Effector memory CD8-positive, alpha-beta T cell (primary cell): ENCODE measurements at places on chromosomes 3 and 15.
A peak's percentile ranks its signal among the peaks of the same experiment; 100 is the strongest.

DNA sequence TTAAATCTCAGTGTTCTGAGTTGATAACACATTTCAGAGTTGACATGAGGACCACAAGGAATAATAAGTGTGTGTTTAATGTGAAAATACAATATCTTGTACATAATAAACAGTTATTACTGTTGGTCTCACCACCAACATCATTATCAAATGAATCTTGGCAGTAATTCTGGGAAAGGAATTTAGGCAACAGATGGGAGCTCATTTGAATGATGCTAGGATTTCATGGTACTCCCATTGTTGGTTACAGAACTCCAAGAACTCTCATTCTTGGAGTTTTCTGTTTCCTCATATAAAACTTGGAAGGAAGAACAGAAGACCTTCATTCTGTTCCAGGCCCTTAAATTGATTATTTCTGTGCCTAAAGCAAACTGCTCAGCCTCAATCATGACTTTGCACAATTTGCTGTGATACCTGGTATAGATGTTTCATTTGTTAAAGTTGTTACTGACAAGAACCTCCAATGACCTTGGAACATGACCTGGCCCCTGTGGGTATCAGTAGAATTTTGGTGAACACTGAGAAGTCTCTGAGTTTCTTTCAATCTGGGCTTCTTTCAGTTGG is 385.8 kb downstream of the LPP start:
- DNase-seq, result no peak

GRCh38 chr3:97656638-97657037 is 107.9 kb upstream of the ARL6 start:
- DNase-seq, result no peak

GRCh38 chr3:66138336-66139313 is 82.2 kb upstream of the SLC25A26 start:
- DNase-seq, result no peak

- DNase-seq, result no peak
Observed at GRCh38 chr3:10213156-10213792, 35.0 kb upstream of the TATDN2 start.

DNA sequence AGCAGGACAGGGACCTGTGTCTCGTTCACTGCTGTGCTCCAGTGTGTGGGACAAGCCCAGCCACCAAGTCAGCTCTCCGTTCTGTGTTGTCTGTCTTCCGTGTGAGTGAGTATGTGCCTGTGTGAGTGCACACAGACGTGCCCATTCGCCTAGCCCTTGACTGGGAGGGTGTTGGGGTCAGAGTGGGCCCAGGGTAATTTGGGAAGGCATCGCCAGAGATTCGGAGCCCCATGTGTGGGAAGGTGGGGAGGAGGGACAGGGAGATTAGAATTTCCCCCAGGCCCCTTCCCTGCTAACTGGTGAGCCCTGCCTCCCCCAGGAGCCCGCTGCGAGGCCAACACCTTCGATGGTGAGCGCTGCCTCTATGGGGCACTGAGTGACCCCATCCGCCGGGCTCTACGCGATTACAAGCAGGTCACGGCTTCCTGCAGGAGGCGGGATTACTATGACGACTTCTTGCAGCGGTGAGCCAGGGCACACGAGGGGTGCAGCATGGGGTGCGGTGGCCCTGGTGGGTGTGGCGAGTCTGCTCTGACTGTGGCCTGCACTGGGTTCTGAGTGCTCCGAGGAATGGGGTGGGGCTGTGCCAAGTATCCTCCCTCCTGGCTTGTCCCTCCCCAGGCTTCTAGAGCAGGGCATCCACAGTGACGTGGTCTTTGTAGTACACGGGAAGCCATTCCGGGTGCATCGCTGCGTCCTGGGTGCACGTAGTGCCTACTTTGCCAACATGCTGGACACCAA is 3.1 kb downstream of the ABTB1 start:
- no peak for DNase-seq

GRCh38 chr3:139470199-139470598 is 6.1 kb downstream of the RBP2 start:
- DNase-seq, result no peak

- DNase-seq, result no peak
Observed at GRCh38 chr3:107704477-107704876, 181.7 kb downstream of the BBX start.

- no peak for DNase-seq
Observed at GRCh38 chr15:39434163-39434562, 146.7 kb upstream of the THBS1 start.

DNA sequence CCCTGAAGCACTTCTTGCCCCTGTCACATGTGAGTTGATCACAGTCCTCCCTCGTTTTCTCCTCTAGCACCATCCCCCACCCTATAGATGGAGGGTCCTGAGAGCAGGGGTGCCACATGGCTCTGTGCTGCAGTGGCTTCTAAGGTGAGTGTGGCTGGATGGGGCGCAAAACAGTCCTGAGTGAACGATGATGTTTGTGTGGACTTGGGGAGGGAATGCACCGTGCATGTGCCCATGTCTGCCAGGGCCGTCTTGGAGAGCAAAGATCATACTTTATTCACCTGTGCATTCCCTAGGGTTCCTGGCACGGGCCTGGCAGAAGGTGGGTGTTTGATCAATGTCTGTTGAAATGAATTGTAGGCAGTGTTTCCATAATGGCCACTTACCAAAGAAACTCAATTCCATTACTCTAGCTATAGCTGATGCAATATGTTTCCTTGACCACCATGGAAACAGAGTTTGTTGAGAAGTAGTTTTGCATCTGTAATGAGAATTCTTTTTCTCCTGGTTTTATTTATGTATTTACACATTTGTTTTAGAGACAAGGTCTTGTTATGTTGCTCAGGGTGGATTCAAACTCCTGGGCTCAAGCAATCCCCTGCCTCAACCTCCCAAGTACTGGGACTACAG is 58.0 kb downstream of the ABTB1 start:
- DNase-seq, result no peak

- DNase-seq, result no peak
Observed at GRCh38 chr15:29141308-29142128, 128.1 kb downstream of the NSMCE3 start.

DNA sequence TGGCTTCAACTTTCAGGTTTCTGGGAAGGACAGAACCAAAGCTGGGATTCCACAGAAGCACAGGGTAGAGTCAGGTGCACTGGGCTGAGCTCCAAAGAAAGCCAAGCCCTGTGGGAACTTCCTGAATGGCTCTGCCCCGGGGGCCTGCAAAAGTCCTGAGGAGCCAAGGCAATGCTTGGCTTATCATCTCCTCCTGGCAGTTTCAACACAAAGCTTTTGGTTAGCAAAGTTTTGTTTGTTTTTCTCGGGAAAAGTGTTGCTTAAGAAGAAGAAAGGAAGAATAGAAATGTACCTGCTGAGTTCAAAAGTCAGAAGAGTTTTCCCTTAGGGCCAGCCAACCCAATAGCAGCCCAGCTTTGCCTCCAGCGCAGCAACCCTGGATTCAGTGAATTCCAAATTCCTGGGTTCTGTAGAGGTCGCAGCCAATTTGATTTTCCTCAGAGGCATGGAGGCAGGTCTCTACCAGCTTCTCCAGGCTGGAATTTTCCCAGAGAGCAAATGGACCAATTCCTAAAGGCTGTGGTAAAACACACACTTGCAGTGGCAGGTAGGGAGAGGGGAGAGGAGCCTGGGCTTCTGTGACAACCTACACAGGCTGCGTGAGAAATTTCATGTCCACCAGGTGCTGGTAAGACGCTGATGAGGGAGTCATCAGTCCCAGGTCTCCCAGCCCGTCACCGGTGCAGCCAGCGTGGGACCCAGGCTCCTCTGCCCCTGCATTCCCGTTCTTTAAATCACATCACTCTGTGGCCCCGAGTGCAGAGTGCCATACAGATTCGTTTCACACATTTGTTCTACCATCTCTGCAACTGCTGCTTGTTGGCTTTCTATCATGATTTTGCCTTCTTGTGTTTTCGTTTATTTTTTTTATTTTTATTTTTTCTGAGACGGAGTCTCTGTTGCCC is 54.3 kb upstream of the SNRPA1 start:
- DNase-seq, result no peak

DNA sequence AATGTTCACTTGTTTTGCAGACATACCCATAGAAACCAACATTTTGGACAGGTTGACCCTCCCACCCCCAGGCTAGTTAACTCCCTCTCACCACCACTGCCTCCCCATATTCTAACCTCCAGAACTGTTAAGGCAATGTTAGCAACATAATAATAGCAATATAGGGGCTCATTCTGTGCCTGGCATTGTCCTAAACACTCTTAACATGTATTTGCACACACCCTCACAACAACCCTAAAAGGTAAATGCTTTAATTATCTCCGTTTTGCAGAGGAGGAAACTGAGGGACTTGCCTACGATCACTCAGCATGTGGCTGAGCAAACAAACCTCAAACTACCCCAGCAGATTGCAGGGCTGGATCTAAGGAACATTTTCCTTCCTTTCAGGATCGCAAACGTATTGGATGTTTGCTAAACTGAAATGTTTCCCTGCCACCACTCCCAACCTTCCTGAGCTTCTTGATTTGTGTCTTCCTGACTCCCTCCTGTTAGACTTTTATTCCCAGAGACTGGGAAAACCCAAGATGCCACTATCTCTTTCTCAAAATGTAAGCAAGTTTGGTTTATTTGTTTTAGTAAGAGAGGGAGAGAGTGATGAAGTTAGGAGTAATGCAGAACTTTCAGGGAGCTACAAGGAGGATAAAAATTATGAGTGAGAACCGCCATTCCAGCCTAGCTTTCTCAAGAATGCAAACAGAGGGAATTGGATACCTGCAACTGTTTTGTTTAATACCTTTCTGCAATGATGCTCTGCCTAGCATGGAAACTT is 1.3 kb downstream of the SCG5 start:
- no peak for DNase-seq

DNA sequence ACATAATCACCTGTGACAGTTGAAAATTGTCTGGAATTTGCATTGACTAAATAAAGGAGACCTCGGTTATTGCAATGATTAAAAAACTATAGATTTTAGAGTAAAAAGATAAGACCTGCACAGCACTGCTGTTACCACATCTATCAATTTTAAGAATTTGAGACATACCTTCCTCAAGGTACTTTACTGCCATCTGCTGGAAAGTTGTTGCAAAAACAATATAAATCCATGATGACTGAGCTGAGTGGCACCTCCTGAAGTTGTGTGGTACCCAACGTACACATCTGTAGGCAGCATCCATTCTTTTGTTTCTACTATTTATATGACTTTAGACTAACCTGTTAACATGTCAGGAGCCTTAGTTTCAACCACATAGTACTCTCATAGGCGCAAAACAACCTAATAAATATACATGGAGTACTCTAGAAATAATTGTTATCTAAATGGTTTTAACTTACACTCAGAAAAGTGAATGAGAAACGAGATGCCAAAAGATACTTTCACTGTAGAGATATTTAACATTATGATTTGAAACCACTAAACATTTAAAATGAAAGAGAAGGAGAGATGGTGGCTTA is 106.7 kb downstream of the GHSR start:
- peak; percentile 31 for DNase-seq

DNA sequence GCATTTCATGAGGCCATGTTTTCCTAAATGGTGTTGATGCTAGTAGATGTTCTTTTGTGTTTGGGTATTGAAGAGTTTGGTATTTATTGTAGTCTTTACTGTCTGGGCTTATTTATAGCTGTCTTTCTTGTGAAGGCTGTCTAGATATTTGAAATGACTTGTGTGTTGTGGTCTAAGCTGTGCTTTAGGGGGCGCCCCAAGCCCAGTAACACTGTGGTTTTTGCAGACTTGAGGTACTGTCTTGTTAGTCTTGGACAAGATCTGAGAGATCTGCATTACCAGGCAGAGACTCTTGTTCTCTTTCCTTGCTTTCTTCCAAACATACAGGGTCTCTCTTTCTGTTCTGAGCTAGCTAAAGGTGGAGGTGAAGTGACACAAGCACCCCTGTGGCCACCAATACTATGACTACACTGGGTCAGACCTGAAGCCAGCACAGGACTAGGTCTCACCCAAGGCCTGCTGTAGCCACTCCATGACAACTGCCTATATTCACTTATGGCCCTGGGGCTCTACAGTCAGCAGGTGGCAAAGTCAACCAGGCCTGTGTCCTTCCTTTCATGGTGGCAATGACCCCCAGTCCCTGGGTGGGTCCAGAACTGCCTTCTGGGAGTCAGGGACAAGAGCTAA is 152.1 kb upstream of the TBC1D5 start:
- DNase-seq, result no peak

- DNase-seq, result no peak
Observed at GRCh38 chr3:131501949-131502348, 822 bp downstream of the MRPL3 start.

DNA sequence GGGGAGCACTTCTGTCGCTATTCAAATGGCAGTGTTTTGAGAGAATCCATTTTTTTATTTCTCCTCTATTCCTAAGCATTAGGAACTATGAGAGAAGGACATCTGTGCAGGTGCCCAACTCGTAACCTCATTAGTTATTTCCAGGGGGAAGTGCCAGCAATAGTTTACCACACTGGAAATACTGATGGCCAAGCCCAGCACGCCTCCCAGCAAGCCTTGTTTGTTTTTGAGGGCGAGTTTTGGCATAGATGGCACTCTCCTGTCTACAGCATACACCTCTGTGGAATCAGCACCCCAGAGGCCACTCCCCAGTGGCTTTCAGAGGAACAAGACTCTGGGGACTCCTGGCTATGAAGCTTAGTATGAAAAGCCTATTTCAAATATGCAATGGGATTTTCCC is 36.6 kb downstream of the FAN1 start:
- no peak for DNase-seq

DNA sequence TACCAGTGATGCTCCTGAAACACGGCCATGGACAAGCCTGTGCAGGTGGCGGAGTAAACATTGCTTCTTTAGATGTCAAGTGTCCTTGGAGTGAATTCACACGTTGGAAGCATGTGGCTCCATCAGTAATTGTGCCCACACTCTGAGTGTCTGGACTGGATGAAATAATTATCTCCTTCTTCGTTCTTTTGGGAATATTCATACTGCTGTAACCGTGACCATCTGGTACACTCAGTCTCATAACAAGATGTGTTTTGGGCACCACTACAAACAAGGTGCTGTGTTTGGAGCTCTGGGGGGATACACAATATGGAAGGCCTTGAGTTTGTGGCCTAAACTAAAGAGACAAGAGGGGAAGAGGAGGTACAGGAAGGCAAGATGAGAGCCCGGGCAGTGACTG is 165.6 kb downstream of the APBA2 start:
- DNase-seq, result no peak

DNA sequence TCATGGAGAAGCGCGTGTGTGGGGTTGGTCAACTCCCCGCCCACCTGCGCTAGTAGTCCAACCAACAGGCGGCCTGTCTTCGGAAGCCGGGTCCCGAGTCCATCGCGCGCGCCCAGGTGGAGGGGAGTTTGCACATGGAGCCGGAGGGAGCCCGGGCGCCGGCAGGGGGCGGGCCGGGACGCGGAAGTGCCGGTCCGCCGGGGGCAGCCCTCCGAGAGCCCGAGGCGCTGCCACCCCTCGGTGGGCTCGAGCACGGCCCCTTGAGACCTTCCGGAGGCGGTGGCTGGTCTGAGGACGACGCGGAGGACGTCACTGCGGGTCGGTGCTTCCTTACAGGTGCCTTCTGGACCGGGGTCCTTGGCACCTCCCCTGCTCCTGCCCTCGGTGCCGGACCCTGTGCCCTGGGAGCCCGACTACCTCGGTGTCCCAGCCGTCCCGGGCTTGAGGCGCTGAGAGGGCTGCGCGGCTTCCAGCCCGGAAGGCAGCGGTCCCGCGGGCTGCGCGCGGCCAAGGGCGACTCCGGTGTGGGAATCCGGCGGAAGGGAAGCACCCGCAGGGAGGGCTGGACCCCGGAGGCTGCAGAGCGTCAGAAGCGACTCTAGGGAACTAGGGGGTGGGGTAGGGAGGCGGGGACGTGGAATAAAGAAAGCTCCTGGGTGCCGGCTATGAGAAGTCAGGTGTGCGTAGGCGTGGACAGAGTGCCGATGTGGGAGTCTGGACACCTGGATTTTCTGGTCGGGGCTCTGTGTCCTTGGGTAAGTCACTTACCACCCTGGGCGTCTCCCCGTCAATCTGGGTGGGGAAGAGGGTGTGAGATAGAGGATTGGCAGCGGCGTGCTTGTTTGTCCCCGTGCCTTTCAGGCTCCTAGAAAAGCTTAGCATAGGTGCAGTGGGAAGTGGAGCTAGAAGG is 212.3 kb downstream of the FGF12 start:
- DNase-seq, result no peak
